ENCODE measurements at places on chromosomes 2 and 18. TPM values are rescaled to one million over a fixed set of nuclear protein-coding genes. Genes with fewer than 3 reads are reported as not detected.

POU3F3 gene
- total RNA-seq: not detected

PUM2 gene
- total RNA-seq: 134 TPM

PCARE gene
- total RNA-seq: not detected

TOGARAM2 gene
- 4.0 TPM for total RNA-seq

ZNF397 gene
- total RNA-seq: 21.8 TPM

LRATD1 gene
- total RNA-seq: not detected

EFR3B gene
- not detected for total RNA-seq

KIAA2012 gene
- total RNA-seq: not detected

CCL20 gene
- total RNA-seq: not detected

KYNU gene
- not detected for total RNA-seq

CLEC4F gene
- total RNA-seq: not detected

HOXD1 gene
- total RNA-seq: not detected

NAGK gene
- 83.8 TPM for total RNA-seq

DOK6 gene
- total RNA-seq: not detected

LANCL1 gene
- 28.9 TPM for total RNA-seq

TLX2 gene
- total RNA-seq: 0.55 TPM

TXNDC2 gene
- total RNA-seq: not detected

LGALSL gene
- 1.8 TPM for total RNA-seq

CROCC2 gene
- not detected for total RNA-seq

NR4A2 gene
- 1.4 TPM for total RNA-seq

DCDC2C gene
- not detected for total RNA-seq

LIMS3 gene
- total RNA-seq: 1.6 TPM

LOXHD1 gene
- total RNA-seq: 0.13 TPM

TCF7L1 gene
- total RNA-seq: not detected

KLHL41 gene
- total RNA-seq: not detected

RUFY4 gene
- 0.88 TPM for total RNA-seq

SLC11A1 gene
- total RNA-seq: 0.46 TPM

LMAN2L gene
- 7.0 TPM for total RNA-seq

KRTCAP3 gene
- total RNA-seq: 7.4 TPM

FEV gene
- not detected for total RNA-seq

PTPRN gene
- not detected for total RNA-seq

SLC14A1 gene
- 3.3 TPM for total RNA-seq

CD207 gene
- total RNA-seq: not detected

TCF23 gene
- total RNA-seq: not detected

PDE11A gene
- not detected for total RNA-seq

PREB gene
- 62.1 TPM for total RNA-seq

FOXD4L1 gene
- 0.22 TPM for total RNA-seq

CXCR1 gene
- 0.53 TPM for total RNA-seq

MATN3 gene
- not detected for total RNA-seq

SULT1C4 gene
- total RNA-seq: not detected

EMILIN1 gene
- 1.0 TPM for total RNA-seq

LCT gene
- total RNA-seq: 0.13 TPM

LMAN1 gene
- total RNA-seq: 81.1 TPM

MTX2 gene
- 12.4 TPM for total RNA-seq

RNF103 gene
- 14.1 TPM for total RNA-seq

DPP10 gene
- total RNA-seq: not detected

GYPC gene
- total RNA-seq: 204 TPM

DPP4 gene
- total RNA-seq: 130 TPM

MYO7B gene
- total RNA-seq: 1.2 TPM
